ENCODE measurements at places on chromosomes 1 and 21.

DNA sequence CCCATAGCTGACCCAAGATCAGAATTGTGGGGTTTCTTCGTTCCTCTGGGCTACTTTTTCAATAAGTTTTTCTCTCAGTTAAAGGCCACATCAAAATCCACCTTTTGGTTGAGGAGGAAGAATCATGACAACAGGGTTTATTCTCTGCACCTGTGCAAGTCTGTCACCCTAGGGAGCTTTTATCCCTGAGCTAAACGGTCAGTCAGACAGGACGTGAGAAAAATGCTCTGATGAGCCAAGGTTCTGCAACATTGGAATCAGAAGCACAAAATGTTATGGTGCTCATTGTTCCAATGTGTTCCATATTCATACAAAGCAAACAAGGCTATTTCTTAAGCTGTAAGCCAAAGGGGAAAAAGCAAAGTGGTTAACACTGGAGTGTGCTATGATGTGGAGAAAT is 7.4 kb upstream of the ERICH3 start:
- no peak for DNase-seq

- no peak for DNase-seq
Measured at GRCh38 chr1:218415726-218416125, 70.6 kb downstream of the TGFB2 start.

- peak; percentile 52 for DNase-seq
Measured at GRCh38 chr1:20279509-20279908, 11.2 kb upstream of the VWA5B1 start.

DNA sequence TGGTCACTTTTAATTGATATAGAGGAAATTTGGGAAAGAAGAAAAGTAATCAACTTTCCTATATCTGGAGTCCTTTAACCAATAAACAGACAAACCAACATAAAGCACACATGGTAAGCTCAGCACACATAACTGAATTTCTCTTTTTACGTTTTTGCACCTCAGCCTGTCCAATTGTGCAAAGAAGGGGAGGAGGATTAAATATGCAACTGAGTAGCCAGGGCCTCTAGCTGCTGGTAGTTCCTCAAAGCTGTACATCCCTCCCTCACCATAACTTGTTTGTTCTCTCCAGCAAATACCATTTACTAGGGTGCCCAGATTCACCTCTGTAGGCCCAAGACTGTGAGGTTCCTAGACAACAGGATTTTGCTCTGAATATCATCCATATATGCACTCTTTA is 25.4 kb downstream of the ST6GALNAC5 start:
- no peak for DNase-seq

Data from AG10803 (cell line).